Stimulated activated CD4-positive, alpha-beta T cell treated with anti-CD3 and anti-CD28 coated beads, Interleukin-4, amount 100 ng/mL, for 24 hours (primary cell): ENCODE measurements at places on chromosomes 3 and 15.

GRCh38 chr3:107913701-107914100 lies 177.1 kb downstream of the CD47 start:
- no peak for DNase-seq

DNA sequence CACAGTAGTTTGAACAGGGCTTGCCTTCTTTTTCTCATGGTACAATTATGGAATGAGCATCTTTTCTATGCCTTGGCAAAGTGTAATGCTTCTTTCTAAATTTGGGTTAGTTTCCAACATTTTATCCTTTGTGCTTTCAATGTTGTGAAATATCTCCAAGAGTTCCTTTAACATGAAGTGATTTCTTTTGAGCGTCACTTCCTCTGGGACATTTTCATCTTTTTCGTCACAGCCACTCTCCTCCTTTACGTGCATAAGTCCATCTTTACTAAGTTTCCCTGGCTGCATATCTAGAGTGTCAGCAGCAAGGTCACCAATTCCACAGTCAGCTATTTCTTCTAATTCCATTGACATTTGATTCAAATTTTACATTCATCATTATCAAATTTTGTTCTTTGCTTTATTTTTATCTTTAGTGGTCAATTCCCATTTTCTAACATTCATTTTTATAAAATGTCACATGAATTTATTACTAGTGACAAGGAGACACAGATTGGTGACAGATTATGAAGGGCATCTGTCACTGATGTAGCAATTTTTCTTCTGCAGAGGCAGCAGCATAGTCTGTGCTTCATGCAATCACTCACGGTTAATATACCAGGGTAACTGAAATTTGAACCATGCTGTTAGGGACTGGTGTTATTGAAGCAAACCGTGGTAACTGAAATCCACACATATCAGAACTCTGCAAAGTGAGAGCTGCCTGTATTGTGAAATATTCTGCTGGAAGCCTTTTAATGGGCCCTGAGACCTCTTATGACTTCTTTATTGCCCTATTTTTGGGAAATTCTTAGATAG lies 126.5 kb upstream of the THBS1 start:
- no peak for DNase-seq

GRCh38 chr15:90401495-90401894 lies 13.5 kb downstream of the IQGAP1 start:
- DNase-seq, result no peak

- no peak for DNase-seq
Measured at GRCh38 chr15:35038626-35039451, 46.3 kb downstream of the NANOGP8 start.

DNA sequence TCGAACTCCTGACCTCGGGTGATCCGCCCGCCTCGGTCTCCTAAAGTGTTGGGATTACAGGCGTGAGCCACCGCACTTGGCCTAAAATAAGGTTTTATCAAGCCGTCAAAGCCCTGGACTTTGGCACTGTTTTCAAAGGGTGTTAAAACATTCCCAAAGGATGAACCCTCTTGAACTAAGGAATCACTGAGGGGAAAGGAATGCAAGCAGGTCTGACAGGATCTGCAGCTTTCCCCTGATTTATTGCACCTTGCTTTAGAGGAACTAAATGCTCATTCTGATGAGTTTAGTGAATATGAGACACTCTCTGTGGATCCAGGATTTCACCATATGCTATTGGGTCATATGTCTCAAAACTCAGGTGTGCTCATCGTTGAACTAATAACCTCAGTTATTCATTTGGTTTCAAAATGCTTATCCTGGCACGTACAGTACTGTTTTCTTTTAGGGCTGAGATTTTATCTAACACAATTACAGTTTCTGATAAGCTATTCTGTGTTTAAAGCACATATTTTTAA lies 63.0 kb upstream of the TSC22D2 start:
- no peak for DNase-seq
